ENCODE measurements at places on chromosomes 4 and X. TPM values are rescaled to one million over a fixed set of nuclear protein-coding genes. Genes with fewer than 3 reads are reported as not detected.

DNA sequence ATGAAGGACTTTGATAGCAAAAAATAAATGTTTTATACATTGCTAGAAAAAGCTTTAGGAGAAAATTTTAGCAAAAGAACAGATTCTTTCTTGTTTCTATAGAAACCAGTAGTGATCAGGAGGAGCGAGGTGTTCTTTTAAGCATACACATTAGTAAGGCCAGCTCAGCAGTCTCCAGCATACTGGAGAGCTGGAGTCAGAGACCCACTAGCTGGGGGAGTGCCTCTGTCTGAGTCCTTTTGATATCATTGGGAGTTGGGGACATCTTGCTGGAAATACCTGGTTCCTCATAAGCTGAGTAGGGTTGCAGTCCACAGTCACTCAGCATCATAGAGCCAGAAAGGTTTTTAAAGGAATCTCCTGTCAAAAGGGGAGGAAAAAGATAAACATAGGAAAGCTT is 67.4 kb downstream of the AFF2 start:
- no peaks in the 10 kb centered on the region for H3K4me1 ChIP-seq
- no peaks in the 10 kb centered on the region for H3K36me3 ChIP-seq
- H3K4me3 ChIP-seq = no peak overlapping the region
- H3K27me3 ChIP-seq = no peaks in the 10 kb centered on the region
- no peak overlapping the region for H3K27ac ChIP-seq

Gene ASMT
- polyA plus RNA-seq = not detected

DNA sequence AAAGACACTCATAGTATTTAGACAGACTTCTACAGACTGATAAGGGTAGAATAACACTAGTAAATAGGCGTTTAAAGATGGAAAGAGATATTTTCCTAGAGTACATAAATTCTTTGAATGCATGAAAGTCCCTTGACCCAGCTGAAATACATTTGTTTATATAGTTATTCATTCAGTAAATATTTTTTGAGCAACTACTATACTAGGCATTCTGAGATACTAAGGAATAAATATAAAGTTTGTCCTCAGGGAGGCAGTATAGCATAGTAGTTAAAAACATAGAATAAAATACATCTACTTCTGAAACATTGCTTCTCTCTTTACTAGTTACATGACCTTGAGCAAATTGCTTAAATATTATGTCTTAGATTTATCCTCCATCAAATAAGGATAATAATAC is 27.4 kb downstream of the HMGN5 start:
- no peaks in the 10 kb centered on the region for H3K27me3 ChIP-seq
- no peaks in the 10 kb centered on the region for H3K4me1 ChIP-seq
- H3K36me3 ChIP-seq = no peaks in the 10 kb centered on the region
- H3K4me3 ChIP-seq = no peak overlapping the region
- DNase-seq = no peak

Gene RIPPLY1
- not detected for polyA plus RNA-seq

Gene CENPC
- polyA plus RNA-seq = 26.1 TPM

GRCh38 chr4:20678400-20678799 is 21.9 kb upstream of the PACRGL start:
- H3K4me1 ChIP-seq = no peaks in the 10 kb centered on the region
- H3K27me3 ChIP-seq = no peaks in the 10 kb centered on the region
- no peak for DNase-seq
- no peak overlapping the region for H3K27ac ChIP-seq
- H3K36me3 ChIP-seq = no peaks in the 10 kb centered on the region

DNA sequence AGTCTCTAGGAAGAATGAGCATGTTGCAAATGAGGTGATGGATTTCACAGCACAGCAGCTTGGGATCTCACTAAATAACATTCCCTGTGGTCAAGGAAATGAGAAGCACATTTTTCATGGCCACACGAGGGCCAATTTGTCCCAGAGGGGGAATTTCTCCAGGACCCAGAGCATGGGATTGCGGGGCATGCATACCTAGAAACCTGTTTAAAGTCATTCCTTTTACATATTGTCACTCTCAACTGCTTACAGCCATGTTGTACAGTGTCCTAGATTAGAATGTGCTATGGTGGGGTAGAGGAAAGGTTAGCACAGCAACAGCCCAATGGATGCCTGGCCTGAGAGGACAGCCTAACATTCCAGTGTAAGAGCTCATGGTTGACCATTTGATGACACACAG is 37.4 kb upstream of the NLGN4X start:
- H3K27ac ChIP-seq = no peak overlapping the region
- DNase-seq = no peak
- no peak overlapping the region for H3K4me3 ChIP-seq
- H3K4me1 ChIP-seq = no peaks in the 10 kb centered on the region

DNA sequence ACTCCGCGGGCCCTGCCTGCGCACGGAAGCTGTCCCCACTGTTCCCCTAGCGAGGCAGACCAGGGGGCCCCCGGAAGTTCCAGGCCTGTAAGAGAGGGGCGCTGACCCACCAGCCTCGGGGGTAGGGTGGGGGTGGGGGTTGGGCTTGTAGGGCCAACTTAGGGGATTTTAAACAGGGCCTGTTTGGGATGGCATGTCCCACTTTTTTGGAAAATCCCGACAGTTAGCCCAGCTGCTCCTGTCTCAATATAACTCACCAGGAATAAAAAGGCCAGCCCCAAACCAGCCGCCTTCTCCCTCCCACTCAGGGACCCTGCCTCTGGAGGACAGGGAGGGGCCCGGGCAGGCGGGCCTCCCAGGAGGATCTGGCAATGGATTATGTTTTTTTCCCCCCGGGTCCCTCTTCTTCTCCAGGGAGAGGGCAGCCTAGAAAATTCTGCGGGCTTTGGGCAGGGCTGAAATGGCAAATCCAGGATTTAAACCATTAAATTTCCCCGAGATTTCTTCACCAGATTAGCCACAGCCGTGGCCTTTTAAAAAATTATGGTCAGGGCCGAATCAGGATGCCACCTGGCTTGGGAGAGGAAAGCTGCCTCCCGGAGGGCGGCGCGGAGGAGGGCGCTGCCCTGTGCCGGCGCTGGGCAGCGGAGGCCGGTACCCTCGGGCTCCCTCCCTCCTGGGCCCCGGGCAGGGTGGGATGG is 957 bp downstream of the PPP2R2C start:
- H3K27ac ChIP-seq = no peak overlapping the region
- H3K27me3 ChIP-seq = no peaks in the 10 kb centered on the region
- no peaks in the 10 kb centered on the region for H3K36me3 ChIP-seq

DNA sequence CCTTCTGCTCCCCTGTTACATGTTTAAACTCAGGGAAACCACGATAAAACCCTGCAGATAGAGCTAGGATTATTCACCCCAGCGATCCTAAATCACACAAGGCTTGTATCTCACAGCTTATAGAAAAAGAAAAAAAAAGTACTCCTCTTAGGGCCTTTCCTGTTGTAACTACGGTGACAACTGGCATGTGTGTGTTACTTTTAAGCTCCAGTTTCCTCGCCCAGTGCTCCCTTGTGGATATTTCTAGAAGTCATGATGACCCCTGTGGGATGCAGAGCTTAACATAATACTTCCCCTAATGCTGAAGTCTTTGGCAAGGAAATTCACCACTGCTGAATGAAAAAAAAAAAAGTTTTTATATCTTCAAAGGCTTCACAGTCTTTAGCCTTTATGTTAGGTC is 114.7 kb downstream of the NWD2 start:
- no peaks in the 10 kb centered on the region for H3K4me1 ChIP-seq
- no peak overlapping the region for H3K4me3 ChIP-seq
- H3K36me3 ChIP-seq = no peaks in the 10 kb centered on the region
- H3K27me3 ChIP-seq = no peaks in the 10 kb centered on the region
- H3K27ac ChIP-seq = no peak overlapping the region

DNA sequence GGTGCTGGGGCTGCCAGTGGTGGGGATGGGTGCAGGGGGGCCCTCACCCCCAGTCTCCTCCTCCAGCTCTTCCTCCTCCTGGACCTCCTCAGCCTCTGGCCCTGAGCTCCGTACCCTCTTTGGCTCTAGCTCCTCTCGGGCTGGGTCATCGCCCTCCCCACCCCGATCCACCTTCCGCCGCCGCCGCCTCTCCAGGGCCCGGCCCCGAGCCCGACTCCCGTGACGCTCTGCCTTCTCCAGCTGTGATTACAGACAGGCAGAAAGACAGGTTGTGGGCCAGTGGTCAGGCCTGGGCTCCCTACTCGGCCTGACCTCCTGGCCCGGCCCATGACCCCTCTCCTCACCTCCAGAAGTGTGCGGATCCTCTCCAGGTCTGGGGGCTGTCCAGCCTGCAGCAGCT is 31.9 kb downstream of the KDM5C start:
- no peaks in the 10 kb centered on the region for H3K27me3 ChIP-seq
- DNase-seq = no peak
- H3K4me1 ChIP-seq = peaks cover 6% of the 10 kb centered on the region
- no peak overlapping the region for H3K4me3 ChIP-seq
- H3K36me3 ChIP-seq = peaks cover 41% of the 10 kb centered on the region
- H3K27ac ChIP-seq = no peak overlapping the region

GRCh38 chrX:112816908-112817307 is 23.7 kb downstream of the AMOT start:
- H3K36me3 ChIP-seq = no peaks in the 10 kb centered on the region
- no peak overlapping the region for H3K27ac ChIP-seq
- no peaks in the 10 kb centered on the region for H3K27me3 ChIP-seq
- no peak overlapping the region for H3K4me3 ChIP-seq
- DNase-seq = no peak

Gene SLC16A2
- polyA plus RNA-seq = 0.06 TPM

Gene SHOX
- polyA plus RNA-seq = not detected

GRCh38 chr4:8108991-8109390 is 49.6 kb downstream of the ABLIM2 start:
- H3K27ac ChIP-seq = no peak overlapping the region
- no peaks in the 10 kb centered on the region for H3K4me1 ChIP-seq
- DNase-seq = no peak
- no peaks in the 10 kb centered on the region for H3K27me3 ChIP-seq
- H3K4me3 ChIP-seq = no peak overlapping the region

- H3K27me3 ChIP-seq = no peaks in the 10 kb centered on the region
- DNase-seq = no peak
- no peak overlapping the region for H3K27ac ChIP-seq
- no peaks in the 10 kb centered on the region for H3K36me3 ChIP-seq
- no peaks in the 10 kb centered on the region for H3K4me1 ChIP-seq
Measured at GRCh38 chr4:148510211-148510610, 68.0 kb upstream of the NR3C2 start.

GRCh38 chr4:184689681-184690080 is 40.1 kb downstream of the PRIMPOL start:
- H3K36me3 ChIP-seq = no peaks in the 10 kb centered on the region
- no peak for DNase-seq
- H3K4me3 ChIP-seq = no peak overlapping the region
- no peaks in the 10 kb centered on the region for H3K27me3 ChIP-seq
- H3K4me1 ChIP-seq = no peaks in the 10 kb centered on the region

Gene COX7B2
- not detected for polyA plus RNA-seq

Gene UGT2B28
- polyA plus RNA-seq = not detected

DNA sequence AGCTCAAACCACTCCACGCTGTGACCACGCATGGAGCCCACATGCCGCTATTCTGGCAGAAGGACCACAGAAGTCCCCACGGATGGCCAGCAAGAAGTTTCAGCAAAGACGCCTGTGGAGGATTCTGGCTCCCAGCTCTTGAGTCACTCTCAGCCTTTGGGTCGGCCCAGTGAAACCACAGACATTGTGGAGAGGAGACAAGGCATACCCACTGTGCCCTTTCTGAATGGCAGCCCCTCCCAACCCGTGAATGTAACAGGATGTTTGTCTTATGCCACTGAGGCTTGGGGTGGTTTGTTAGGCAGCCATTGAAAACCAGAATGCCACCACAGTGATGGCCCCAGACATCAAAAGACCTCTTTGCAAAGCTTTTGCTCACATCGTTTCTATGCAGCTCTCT is 42.7 kb downstream of the ABLIM2 start:
- no peaks in the 10 kb centered on the region for H3K4me1 ChIP-seq
- H3K27me3 ChIP-seq = no peaks in the 10 kb centered on the region
- H3K27ac ChIP-seq = no peak overlapping the region
- no peak for DNase-seq
- no peaks in the 10 kb centered on the region for H3K36me3 ChIP-seq

Gene ZIC3
- not detected for polyA plus RNA-seq

GRCh38 chr4:166777760-166778159 is 456.5 kb downstream of the SPOCK3 start:
- no peaks in the 10 kb centered on the region for H3K4me1 ChIP-seq
- H3K27me3 ChIP-seq = no peaks in the 10 kb centered on the region
- no peaks in the 10 kb centered on the region for H3K36me3 ChIP-seq
- no peak overlapping the region for H3K4me3 ChIP-seq
- H3K27ac ChIP-seq = no peak overlapping the region

Gene LAMTOR3
- 76.5 TPM for polyA plus RNA-seq

- peaks cover 11% of the 10 kb centered on the region for H3K27me3 ChIP-seq
- H3K4me1 ChIP-seq = no peaks in the 10 kb centered on the region
- no peak for DNase-seq
- H3K27ac ChIP-seq = no peak overlapping the region
- no peaks in the 10 kb centered on the region for H3K36me3 ChIP-seq
Measured at GRCh38 chr4:133145758-133146573, 3.1 kb upstream of the PCDH10 start.

Gene ADAM29
- not detected for polyA plus RNA-seq
